ENCODE measurements at places on chromosomes 4 and X. TPM values are rescaled to one million over a fixed set of nuclear protein-coding genes. Genes with fewer than 3 reads are reported as not detected.

Gene ALAS2
- total RNA-seq: not detected

Gene CRMP1
- 4.4 TPM for total RNA-seq

- H3K27me3 ChIP-seq: no peaks in the 10 kb centered on the region
- no peaks in the 10 kb centered on the region for H3K4me1 ChIP-seq
Observed at GRCh38 chr4:153725136-153725830, 34.5 kb downstream of the RNF175 start.

GRCh38 chrX:107470198-107470597, 20.7 kb downstream of the FRMPD3 start:
- H3K27ac ChIP-seq: no peak overlapping the region
- peaks cover 28% of the 10 kb centered on the region for H3K27me3 ChIP-seq
- DNase-seq: no peak
- H3K4me1 ChIP-seq: no peaks in the 10 kb centered on the region
- no peaks in the 10 kb centered on the region for H3K36me3 ChIP-seq

DNA sequence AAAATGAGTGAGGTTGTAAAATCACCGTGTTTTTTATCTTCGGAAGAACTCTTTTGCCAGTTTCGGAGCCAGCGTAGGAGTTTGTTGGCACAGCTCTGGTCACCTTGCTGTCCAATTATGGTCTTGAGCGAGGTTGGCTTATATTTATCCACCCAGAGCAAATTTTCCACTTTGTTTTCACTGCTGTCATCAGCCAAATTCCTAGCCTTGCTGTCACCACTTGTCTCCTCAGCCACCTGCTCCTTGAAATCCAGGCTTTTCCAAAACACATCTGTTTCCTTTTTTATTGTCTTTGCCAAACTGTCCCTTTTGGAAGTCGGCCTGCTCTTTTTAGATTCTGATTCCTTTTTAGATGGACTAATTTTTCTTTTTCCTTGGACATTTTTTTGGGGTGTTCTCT, 57.6 kb downstream of the RFC1 start:
- H3K36me3 ChIP-seq: peaks cover 26% of the 10 kb centered on the region
- H3K4me3 ChIP-seq: no peak overlapping the region
- 0 out of 2 replicates have a peak, but pooled peaks cover 1% of the 10 kb centered on the region for H3K4me1 ChIP-seq
- H3K27me3 ChIP-seq: no peaks in the 10 kb centered on the region
